Cardiac muscle cell (in vitro differentiated cells and primary cell): ENCODE measurements at places on chromosomes 4 and X.

DNA sequence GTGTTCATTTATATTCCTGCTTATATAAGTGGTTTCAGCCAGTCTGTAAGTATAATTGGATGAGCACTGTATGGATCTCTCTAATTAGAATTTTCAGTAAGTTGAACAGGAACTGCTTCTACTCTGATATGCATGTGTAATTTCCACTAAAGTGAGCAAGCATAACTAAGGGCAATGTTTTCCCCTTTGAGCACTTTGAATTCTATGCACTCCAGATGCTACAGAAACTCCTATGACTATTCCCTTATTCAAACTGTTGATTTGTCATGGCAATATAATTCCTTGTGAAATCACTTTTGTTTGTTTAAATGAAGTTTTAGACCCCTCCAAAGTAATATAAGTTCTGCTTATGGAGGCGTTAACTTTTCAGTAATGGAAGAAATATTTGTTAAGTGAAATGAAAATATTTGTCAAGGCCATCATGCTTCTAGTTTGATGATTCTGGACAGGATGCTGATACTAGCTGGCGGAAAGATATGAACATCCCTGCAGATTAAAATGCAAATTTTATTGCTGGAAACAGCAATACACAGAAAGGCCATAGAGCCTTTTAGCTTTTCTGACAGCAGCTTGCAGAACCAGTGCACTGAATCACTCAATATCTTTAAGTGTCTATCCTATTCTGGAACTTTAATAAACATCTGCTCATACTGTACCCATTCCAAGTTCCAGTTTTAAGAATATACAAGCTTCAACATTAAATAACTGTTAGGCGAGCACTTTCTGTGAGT lies 1460.8 kb downstream of the RAPGEF2 start:
- no peak for DNase-seq

DNA sequence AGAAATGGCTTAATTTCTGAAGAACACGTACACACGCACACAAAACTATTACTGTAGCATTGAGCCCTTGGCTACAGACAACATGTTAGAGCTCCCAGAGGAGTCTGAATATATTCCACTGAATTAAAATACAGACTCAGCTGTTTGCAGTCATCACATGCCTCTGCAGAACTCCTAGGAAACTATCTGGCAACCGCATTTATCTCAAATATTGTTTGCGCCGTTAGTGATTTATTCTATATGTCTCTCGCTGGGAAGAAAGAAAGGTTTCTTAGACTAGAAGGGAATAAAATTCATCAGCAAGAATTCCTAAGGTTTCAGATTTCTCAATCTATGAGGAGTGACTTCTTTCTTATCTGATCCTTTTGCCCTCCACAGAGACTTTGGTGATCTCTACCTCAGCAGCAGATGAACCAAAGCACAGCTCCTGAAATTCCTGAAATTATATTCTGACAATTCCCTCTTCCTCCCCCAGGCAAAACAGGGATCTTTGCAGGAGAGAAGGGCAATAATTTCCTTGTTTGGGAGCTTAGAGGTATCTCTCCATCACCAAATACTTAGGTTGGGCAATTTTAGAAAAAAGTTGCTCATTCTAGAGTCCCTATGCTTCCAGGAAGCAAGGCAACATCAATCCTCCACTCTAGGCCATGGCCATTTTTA lies 199.2 kb downstream of the APBB2 start:
- no peak for DNase-seq

- peak; percentile 35 for DNase-seq
Measured at GRCh38 chrX:24153178-24153795, 3.8 kb downstream of the ZFX start.

DNA sequence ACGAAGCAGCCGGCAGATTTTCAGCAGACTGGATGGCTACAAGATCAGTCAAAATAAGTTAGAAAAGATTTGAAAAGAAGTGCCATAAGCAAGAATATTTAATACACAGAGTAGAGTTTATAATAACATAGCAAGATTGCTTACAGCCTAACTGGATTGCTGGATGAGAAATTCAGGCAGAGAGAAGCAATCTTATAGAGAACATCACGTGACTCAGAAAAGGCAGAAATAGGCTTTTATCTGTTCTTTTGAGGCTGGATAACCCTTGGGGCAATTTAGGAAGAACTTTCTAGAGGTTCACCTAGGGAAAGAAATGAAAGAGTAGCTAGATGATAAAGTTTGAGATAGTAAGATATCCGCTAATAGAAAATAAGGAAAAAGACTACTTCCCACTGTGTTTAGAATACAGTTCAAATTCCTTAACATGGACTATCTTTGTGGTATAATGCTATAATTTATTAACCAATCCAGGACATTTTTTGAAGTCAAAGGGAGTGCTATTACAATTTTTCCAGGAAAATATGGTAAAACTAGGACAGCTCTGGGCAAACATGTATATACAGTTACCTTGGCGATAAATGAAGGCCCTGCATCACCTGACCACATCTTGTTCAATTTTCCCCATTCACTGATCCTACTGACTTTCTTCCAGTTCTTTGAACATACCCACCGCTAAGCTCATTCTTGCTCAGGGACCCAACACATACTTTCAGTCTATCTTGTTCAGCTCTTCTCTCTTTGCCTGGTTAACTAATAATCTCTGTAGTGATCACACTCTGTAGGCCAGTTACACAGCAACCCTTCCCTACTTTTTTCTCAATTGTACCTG lies 12.7 kb upstream of the SPCS3 start:
- no peak for DNase-seq

DNA sequence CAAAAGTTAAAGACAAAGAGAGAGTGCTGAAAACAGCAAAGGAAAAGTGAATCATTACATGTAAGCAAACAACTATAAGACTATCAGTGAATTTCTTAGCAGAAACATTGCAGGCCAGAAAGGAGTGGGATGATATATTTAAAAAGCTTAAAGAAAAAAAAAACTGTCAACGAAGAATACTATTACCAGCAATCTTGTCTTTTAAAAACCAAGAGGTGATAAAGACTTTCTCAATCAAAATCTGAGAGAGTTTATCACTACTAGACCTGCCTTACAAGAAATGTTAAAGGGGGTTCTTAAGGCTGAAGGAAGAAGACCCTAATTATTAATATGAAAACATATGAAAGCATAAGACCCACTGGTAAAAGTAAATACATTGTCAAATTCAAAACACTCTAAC lies 132.5 kb upstream of the ZCCHC13 start:
- DNase-seq = no peak

- peak; percentile 52 for DNase-seq
Measured at GRCh38 chrX:95076449-95076848, 1402.4 kb downstream of the FAM133A start.

DNA sequence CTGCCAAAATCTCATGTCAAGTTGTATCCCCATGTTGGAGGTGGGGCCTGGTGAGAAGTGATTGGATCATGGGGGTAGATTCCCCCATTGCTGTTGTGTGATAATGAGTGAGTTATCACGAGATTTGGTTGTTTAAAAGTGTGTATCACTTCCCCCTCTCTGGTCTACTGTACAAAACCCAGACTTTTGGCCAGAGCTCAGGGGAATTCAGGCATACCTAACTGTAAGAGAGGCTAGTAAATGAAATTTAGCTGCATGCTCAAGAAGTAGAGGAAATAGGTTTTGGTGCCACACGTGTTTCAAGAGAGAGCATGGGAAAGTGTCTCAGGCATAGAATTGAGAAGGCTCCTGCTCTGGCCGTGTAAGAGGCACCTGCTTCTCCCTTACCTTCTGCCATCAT lies 190.5 kb upstream of the GALNTL6 start:
- no peak for DNase-seq
